Endothelial cell of umbilical vein (primary cell): ENCODE measurements at places on chromosomes 2 and 18. TPM values are rescaled to one million over a fixed set of nuclear protein-coding genes. Genes with fewer than 3 reads are reported as not detected.

DNA sequence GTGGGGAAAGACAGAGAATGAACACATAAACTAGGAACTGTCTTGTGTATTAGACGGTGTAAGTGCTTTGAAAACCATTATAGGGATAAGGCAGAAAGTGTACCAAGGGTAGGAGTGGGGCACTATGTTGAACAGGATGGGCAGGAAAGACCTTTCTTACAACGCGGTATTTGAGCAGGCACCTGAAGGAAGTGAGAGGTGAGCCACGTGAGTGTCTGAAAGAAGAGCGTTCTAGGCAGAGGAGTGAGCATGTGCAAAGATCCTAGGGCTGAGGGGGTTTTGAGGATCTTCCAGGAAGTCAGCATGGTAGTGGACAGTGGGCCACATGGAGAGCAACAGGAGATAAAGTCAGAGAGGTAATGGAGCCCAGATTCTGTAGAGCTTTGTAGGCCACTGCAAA is 65.2 kb downstream of the SRD5A2 start:
- no peak for DNase-seq

GRCh38 chr2:62379566-62379965 is 126.4 kb downstream of the TMEM17 start:
- DNase-seq = peak; percentile 83

DNA sequence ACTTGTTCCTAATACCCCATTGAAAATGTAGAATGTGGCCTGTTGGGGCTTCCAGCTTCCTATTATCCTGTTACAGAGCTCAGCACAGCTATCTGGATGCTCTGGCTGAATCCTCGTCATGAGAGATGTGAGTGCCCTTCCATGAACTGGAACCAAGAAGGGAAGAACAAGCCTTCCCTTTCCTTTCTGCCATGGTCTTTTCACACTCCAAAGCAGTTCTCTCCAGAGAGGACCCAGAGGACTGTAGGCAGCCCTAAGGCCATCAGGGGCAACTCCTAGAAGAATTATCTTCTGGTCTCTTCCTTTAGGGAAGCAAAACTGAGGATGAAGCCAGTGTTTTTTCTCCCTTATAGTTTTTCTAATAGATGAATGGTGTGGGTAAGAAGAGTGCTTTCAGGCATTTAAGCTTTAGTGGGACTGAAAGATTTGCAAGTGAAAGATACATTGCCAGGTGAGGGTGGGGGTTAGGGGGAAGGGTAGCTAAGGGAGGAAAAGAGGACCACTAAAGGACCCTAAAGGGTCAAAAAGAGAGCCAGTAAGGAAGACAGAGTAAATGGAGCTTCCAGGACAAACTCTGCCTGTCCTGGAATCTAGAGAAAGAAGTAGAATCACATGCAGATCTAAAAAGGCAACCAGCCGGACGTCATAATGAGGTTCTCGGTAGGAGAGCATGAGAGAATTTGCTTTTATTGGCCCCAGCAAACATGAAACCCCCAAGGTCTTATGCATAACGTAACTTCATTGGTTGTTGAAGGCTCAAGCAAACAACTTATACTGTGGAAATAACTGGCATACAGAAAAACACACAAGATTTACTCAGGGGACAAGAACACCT is 12.4 kb upstream of the XPO1 start:
- DNase-seq = no peak

GRCh38 chr2:10285191-10285555 is 17.5 kb upstream of the HPCAL1 start:
- DNase-seq = no peak

- no peak for DNase-seq
These were observed 61.1 kb downstream of the FMNL2 start for GRCh38 chr2:152396051-152396511.

KLF7 gene
- total RNA-seq = 42.9 and 53.7 TPM in 2 replicates

WDR12 gene
- total RNA-seq = 65.6 and 67.1 TPM in 2 replicates

SLC35F5 gene
- total RNA-seq = 46.6 and 51.1 TPM in 2 replicates

NEU2 gene
- not detected in 2 replicates for total RNA-seq

SP110 gene
- total RNA-seq = 10.7 and 11.6 TPM in 2 replicates
